Activated naive CD4-positive, alpha-beta T cell treated with anti-CD3 and anti-CD28 coated beads, Interleukin-2, amount 10 ng/mL, durations not matched to agents 7 days and 5 days (primary cell): ENCODE measurements at places on chromosomes 1 and 21.
A peak's percentile ranks its signal among the peaks of the same experiment; 100 is the strongest.

DNA sequence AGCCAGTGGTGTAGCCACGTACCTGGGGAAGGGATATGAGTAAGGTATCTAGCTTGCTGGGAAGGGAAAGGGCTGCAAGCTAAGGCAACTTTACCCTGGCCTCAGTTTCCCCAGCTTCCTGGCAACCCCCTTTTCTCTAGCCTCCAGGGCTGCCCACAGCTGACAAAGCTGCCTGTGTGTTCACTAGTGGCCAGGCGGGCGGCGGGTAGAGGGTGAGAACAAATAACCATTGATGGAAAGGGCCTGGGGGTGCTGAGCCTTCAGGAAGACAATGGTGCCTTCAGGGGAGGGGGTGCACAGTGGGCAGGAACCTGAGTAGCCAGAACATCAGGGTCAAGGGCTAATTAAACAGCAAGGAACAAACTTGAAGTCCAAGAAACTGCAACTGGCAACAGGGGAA lies 6.1 kb downstream of the CERS2 start:
- DNase-seq: no peak

DNA sequence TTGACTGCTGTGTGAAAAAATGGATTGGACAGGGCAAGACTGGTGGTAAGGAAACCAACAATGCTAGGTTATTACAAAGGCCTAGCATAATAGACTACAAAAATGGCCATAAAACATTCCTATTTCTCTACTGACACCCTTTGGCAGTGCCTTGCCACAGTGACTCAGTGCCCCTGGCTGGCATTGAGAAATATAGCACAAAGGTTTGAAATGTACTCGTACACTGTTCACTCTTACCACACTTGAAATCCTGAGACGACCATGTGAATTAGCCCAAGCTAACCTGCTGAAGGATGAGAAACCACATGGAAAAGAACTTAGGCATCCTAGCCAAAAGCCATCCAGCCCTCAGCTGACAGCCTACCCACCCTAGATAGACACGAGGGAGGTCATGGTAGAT lies 149.8 kb upstream of the PALMD start:
- no peak for DNase-seq

DNA sequence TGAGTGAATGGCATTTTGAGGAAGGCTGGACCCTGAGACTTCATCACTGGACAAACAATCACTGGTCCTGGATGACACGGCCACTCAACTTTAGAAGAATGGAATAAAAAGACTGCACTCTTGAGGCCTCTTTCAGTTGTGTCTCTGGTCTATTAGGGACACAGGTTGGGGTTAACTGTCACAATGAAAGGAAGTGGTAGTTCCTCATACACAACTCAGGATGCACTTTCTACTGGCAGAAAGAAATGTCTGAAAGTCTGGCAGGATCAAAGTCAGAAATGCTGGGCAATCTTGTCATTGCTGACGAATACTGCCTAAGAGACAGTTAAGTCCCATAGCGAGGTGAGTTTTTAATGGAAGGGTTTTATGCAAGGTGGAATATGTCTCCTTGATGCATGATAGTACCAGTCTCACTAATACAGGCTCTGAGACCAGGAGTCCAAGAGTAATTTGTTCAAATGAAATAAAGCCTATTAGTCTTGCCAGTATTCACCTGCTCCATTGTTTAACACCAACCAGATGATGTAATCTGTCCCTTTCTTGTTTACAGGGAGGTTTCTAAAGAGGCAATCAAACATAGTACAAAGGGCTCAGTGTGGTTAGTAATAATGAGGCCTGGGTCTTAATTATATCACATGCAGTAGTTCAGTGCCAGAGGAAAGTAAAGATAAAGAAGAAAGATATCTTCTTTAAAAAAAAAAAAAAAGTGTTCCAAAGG lies 11.2 kb upstream of the RRP15 start:
- no peak for DNase-seq

- DNase-seq: no peak
These were observed 1.3 kb upstream of the CCSAP start for GRCh38 chr1:229344139-229344538.

DNA sequence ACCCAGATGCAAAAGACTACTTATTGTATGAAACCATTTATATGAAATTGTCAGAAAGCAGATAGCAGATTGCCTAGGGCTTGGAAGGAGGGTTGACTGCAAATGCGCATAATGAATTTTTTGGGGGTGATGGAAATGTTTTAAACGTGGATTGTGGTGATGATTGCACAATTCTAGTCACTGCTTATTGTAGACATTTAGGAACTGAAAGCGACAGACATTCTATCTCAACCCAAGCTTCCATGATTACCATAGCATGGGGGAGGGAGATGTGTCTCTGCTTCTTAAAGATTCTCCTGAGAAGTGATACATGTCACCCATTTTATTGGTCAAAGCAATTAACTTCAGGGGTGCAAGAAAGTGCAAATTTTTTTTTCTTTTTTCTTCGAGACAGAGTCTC lies 2.8 kb upstream of the MTF2 start:
- no peak for DNase-seq

GRCh38 chr1:24152631-24153494 lies 9.9 kb upstream of the IL22RA1 start:
- DNase-seq: no peak

DNA sequence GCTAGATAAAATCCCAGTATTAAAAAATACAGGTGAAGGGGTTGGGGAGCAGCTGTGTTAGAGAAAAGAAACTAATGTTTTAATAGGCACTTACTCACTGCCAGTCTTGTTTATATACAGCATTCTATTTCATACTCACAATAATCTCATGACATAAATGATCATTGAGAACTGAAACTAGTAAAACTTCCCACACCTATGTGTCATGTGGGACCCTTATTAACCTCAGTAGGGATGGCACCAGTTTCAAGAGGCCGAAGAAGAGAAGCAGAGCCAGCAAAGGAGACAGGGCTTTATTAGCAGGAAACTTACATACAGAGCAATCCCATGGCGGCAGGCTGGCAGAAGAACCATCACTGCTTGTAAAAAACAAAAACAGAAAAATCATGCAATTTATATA lies 48.8 kb upstream of the KCNH1 start:
- no peak for DNase-seq

DNA sequence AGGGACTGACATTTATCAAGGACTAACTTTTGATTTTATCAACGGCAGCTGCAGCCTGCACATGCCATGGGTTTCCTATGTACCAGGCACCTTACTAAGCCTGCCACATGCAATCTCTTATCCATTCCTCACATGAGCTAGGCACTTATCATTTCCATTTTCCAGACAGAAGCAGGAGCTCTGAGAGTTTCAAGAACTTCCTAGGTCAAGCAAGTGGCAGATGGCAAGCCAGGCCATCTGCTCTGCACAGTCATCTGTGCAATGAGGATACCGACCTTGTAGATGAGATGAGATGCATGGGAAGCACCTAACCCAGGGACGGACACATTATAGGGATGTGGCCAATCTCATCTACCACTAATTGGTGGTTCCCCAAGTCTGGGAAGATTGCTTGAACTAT lies 339.4 kb upstream of the USP24 start:
- no peak for DNase-seq

DNA sequence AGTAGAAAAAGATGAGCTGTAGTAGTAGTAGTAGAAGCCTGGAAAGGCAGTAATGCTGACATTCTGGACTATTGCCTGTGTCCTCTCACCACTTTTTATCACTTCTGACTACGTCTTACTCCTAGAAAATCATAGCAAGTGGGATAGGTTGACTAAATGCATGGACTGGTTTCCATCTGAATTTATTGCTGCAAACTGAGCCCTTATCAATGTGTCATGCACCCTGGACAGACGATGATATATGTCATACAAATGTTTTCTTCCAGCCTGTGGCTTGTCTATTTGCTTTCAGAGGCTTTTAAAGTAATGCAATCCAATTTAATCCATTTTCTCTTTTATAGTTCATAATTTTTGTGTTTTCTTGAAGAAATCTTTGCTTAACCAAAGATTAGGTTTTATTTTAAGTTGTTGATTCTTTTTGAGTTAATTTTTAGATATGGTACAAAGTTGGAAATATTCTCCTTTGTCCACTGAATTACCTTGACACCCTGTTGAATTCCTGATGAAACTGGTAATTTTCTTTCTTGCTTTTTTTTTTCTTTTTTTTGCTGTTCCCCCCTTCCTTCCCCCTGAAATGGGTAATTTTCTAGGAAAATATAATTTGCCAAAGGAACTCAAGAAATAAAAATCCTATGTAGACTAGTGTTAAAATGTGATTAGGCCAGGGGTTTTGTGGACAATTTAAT lies 47.1 kb downstream of the PHACTR4 start:
- DNase-seq: no peak

- no peak for DNase-seq
These were observed 452.4 kb downstream of the PTPRU start for GRCh38 chr1:29688471-29689365.

- no peak for DNase-seq
These were observed 48.0 kb downstream of the LYST start for GRCh38 chr1:235818632-235819136.

DNA sequence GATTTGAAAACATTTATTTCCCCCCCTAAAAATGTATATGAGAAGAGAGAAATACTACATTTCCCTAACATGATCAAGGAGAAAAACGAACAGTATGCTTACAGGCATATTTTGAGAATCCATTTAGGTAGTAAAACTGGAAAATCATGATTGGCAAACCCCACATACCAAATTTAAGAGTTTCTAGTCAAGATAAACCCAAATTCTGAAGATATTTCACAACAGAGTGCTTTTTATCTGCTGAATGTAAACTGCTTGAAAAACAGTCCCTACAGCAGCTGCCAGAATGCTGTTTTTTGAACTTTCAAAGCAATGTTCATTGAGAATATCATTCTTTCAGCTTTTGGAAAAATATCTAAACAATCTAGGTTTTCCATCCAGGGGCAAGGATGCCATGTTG lies 31.0 kb downstream of the ASH1L start:
- DNase-seq: no peak

DNA sequence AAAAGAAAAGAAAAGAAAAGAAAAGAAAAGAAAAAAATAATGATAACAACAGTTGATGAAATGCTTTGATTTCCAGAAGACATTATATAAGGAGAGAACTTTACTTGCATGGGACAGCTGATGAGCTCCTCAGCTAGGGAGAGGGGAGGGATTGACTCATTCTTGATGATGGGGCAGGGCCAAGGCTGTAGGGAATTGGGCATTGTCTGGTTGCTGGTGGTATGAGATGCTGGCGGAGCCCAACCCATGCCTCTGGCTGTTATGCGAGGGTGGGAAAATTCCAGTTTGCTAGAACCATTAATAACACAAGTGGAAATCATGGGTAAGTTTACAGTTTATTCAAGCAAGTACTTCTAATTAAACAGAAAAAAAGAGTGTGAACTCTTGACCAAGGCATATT lies 36.0 kb upstream of the KIF26B start:
- no peak for DNase-seq

GRCh38 chr1:234897754-234898454 lies 230.7 kb downstream of the TOMM20 start:
- no peak for DNase-seq

DNA sequence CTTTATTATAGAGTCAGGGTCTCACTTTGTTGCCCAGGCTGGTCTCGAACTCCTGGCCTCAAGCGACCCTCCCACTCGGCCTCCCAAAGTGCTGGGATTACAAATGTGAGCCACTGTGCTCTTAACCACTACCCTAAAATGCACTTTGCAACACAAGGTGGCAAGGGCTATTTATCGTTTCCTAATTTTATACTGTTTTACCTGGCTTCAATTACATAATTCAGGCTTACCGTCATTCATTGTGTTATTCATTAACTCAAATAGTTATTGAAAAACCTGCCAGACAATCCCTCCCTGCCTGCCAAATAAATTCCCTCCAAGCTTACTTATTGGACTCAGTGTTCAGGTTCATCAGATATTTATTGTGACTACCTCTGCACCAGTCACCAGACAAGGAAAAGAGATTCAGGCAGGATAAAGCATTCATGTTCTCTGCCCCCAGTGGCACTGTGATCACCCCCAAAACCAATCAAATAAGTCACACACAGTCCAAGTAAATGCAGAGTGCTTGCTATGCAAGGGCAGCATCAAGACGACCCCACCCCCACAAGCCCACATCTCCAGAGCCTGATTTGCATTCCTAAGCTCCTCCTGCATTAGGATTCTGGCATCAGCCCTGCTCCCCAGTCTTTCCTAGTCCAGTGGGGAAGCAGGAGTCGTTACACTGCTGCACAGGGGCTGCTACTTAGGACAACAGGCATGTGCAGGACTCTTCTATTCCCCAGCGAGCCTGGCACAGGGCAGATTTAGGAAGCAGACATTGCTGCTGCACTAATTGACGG lies 8.1 kb downstream of the PAQR7 start:
- DNase-seq: no peak

DNA sequence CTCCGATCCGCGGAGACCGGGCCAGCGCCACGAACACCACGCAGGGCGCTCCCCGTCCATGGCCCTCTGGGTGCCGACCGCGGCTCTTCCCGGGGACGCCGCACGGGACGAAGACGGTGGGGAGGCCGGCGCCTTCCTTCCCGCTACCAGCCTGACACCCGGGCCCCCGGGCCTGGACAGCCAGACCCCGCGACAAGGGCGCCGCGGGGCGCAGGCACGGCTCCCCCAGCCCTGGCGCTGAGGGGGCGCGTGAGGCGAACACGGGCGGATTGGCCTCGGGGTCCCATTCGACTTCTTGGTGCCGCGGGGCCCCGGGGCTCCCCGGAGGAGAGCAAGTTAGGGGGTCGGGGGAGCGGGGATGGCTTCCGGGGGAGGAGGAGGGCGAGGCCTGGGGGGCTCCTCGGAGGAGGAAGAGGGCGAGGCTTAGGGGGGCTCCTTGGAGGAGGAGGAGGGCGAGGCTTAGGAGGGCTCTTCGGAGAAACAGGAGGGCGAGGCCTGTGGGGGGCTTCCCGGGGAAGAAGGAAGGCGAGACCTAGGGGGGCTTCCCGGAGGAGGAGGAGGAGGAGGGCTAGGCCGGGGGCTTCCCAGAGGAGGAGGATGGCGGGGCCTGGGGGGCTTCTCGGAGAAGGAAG lies 537 bp upstream of the KLHL17 start:
- DNase-seq: no peak

GRCh38 chr1:6464514-6464836 lies 1.5 kb downstream of the TNFRSF25 start:
- peak; percentile 62 for DNase-seq

GRCh38 chr1:234987415-234988154 lies 141.1 kb downstream of the TOMM20 start:
- no peak for DNase-seq

GRCh38 chr1:154595621-154596020 lies 12.4 kb downstream of the ADAR start:
- no peak for DNase-seq

DNA sequence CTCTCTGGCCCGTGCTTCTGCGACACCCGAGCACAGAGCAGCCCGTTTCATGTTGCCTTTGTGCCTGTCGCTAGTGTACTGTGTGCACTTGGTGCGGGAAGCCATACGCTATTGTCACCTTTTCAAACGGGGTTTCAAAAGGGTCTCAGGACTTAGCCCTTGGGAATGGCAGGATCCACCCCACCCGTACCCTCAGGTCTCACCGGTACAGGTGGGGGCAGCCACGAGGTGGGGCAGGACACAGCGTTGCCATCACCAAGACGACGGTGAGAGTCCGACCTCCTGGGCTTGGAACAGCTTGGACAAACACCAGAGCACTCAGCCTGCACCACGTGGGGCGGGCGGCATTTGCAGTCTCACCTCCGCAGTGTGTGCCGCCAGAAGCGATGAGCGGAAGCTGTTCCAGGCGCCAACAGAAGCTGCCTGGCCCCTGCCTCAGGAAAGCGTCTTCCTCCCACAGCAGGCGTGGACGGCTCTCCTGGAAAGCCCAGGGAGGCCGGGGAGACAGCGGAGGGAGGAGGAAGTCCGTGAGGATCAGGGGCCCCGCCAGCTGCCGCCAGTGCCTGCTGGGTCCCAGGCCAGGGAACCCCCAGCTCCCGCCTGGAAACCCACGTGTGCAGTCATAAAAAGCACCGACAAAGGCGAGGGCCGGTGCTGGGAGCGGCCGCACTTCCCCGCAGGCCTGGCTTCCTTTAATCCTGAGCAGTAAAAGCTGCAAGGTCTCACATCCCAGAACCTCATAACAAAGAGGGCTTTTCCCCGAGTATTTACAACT lies 131.3 kb upstream of the ARHGEF16 start:
- no peak for DNase-seq
